ENCODE measurements at places on chromosomes 3 and 15. TPM values are rescaled to one million over a fixed set of nuclear protein-coding genes. Genes with fewer than 3 reads are reported as not detected.

GNAT1 gene
- total RNA-seq, result not detected

RARB gene
- total RNA-seq, result 4.1 TPM

GHRL gene
- total RNA-seq, result not detected

IMPDH2 gene
- total RNA-seq, result 286 TPM

DNA sequence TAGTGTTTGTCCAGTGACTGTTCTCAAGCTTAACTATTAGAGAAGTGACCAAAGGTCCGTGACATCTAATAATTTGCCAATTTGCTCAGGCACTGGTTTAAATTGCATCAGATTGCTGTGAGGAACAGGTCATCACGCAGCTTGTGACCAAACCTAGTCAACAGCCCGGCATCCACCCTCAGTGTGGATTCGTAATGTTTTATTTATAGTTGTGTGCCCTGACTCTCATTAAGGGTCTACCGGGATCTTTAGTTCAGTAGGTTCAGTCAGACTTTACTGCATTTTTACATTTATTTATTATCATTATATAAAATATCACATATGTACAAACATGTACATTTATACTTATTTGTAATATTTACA is 46.4 kb upstream of the PGPEP1L start:
- peak; percentile 68 for DNase-seq
- H3K36me3 ChIP-seq, result no peaks in the 10 kb centered on the region
- H3K27ac ChIP-seq, result no peak overlapping the region
- no peak overlapping the region for H3K4me3 ChIP-seq
- peaks cover 2% of the 10 kb centered on the region for H3K4me1 ChIP-seq

DNA sequence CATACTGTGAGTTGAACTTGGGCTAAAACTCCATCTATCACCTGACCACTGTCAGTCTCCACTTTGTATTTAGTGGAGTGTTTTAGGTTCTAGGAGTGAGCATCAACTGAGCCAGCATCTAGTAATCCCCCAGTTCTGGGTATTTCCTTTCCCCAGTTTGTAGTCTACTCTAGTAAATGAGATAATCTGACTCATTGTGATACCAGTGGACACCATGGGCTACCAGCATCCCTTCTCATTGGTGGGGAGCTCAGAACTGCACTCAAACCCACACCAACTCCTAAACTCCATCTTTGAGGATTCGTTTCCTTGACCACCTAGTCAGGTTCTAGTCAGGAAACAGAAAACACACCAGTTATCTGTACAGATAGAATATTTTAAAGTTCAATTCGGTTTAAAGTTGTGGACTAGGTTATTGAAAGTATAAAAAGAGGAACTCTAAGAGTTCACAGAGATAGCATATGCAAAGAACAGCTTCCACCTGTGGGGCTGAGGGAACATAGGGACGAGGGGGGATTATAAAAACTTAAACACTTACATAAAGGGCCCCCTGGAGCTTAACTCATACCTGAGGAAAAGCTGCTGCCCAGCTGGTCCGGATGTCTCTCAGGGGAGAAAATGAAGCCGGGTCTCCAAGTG is 36.0 kb downstream of the LEO1 start:
- H3K36me3 ChIP-seq, result peaks cover 30% of the 10 kb centered on the region
- DNase-seq, result peak; percentile 52
- no peaks in the 10 kb centered on the region for H3K4me1 ChIP-seq
- no peak overlapping the region for H3K27ac ChIP-seq

DNA sequence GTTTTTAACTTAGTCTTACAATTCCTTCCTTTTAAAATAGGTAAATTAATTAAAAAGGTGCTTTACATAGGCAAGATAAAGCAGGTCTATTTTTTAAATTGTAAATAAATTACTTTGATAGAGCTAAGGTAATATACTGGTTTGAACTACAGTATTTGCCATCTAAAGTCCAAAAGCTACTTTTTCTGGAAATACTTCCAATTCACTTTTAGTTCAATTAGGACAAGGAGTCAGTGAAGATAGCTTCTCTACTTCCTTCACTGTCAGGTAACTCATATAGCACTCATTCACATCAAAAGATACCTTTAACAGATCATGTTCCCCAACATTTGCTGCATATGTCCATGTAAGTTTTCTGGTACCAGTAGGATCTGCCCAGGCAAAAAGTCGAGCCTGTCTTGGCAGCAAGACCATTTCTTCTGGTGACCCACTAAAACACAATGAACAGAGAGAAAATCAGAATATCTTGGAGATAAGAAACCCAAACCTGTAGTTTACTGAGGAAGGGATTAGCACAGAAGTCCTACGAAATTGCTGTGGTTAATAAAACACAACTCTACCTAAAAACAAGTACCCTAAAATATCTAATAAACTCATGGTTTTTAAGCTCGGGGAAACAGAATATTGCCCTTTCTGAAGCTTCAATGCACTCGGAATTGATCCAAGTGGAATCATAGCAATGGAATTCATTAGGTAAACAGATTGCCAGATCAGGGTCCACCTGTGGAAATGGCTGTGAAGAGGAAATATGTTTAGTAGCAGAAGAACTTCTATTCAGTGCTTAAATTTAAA is 153.1 kb downstream of the VPS13C start:
- no peak overlapping the region for H3K4me3 ChIP-seq
- H3K27me3 ChIP-seq, result no peaks in the 10 kb centered on the region
- no peak overlapping the region for H3K27ac ChIP-seq
- H3K4me1 ChIP-seq, result no peaks in the 10 kb centered on the region

- H3K36me3 ChIP-seq, result no peaks in the 10 kb centered on the region
Observed at GRCh38 chr3:37864904-37865303, 3.2 kb downstream of the CTDSPL start.

DNA sequence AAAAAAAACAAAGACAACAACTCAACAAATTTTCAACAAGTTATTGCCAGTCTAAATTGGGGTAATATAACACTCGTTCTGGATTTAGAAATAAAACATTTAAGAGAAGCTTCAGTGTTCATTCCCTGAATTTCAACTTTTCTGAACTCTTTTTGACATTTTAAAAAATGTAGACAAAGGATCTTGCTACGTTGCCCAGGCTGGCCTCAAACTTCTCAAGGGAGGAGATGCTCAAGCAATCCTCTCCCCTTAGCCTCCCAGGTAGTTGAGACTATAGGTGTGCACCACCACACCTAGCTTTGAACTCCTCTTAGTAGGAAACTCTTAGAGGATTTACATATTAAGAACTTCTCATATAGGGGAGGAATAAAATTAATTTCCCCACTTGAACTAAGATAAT is 91.9 kb downstream of the AKAP13 start:
- H3K4me1 ChIP-seq, result peaks cover 19% of the 10 kb centered on the region
- H3K27me3 ChIP-seq, result no peaks in the 10 kb centered on the region
- DNase-seq, result no peak
- H3K4me3 ChIP-seq, result no peak overlapping the region
- H3K27ac ChIP-seq, result no peak overlapping the region

GRCh38 chr3:151421938-151422337 is 37.4 kb upstream of the P2RY12 start:
- H3K36me3 ChIP-seq, result no peaks in the 10 kb centered on the region
- DNase-seq, result no peak
- peaks cover 13% of the 10 kb centered on the region for H3K4me1 ChIP-seq
- no peaks in the 10 kb centered on the region for H3K27me3 ChIP-seq
- H3K4me3 ChIP-seq, result no peak overlapping the region
- no peak overlapping the region for H3K27ac ChIP-seq
